ENCODE measurements at places on chromosomes 3 and 15. TPM values are rescaled to one million over a fixed set of nuclear protein-coding genes. Genes with fewer than 3 reads are reported as not detected.

The SPINT1 gene
- total RNA-seq: 17.3 TPM

DNA sequence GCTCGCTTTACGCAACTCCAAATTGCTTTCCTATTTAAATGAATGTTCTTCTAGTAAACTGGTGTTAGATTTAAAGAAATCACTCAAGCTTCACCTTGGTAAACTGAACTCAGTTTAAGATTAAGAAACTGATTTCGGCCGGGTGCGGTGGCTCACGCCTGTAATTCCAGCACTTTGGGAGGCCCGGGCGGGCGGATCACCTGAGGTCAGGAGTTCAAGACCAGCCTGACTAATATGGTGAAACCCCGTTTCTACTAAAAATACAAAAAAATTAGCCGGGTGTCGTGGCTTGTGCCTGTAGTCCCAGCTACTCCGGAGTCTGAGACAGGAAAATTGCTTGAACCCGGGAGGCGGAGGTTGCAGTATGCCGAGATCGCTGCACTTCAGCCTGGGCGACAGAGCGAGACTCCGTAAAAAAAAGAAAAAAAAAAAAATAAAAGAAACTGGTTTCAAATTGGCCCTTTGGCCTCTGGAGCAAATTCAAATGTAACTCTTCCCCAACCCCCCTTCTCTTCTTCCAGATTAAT is 1.7 kb downstream of the SKIL start:
- peak overlapping the region; percentile 97 for H3K4me3 ChIP-seq
- H3K27ac ChIP-seq: peak overlapping the region; percentile 74
- no peaks in the 10 kb centered on the region for H3K27me3 ChIP-seq
- no peak for DNase-seq

- no peak overlapping the region for H3K4me3 ChIP-seq
- DNase-seq: no peak
- H3K27ac ChIP-seq: no peak overlapping the region
- no peaks in the 10 kb centered on the region for H3K36me3 ChIP-seq
- H3K27me3 ChIP-seq: peaks cover 16% of the 10 kb centered on the region
- peaks cover 22% of the 10 kb centered on the region for H3K4me1 ChIP-seq
These were observed 13.8 kb upstream of the PLD1 start for GRCh38 chr3:171824116-171824515.

- H3K27ac ChIP-seq: peak overlapping the region; percentile 70
- H3K4me1 ChIP-seq: peaks cover 67% of the 10 kb centered on the region
- no peaks in the 10 kb centered on the region for H3K27me3 ChIP-seq
These were observed 1.4 kb downstream of the PLSCR1 start for GRCh38 chr3:146542978-146543377.

GRCh38 chr3:105730801-105731354 is 137.9 kb downstream of the CBLB start:
- H3K36me3 ChIP-seq: peaks cover 21% of the 10 kb centered on the region
- peaks cover 9% of the 10 kb centered on the region for H3K4me1 ChIP-seq
- H3K27me3 ChIP-seq: no peaks in the 10 kb centered on the region
- H3K27ac ChIP-seq: peak overlapping the region; percentile 72

DNA sequence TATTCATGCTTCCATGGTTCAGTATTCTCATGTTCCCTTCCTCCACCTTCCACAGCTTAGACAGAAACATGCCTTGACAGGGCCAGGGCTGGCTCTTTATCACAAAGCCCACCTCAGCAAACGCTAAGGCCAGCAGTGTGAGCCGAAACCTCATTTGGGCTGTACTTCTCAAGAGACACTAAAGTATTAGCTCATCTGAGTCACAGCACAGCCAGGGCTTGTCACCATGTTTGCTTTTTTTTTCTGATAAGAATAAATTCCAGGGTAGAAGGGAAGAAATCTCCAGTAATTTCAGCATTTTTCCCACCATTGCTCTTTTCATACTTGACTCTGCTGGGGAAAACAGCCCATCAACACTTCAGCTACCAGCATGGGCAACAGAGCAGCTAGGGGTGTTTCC is 95.4 kb downstream of the MYLK start:
- no peak for DNase-seq
- H3K4me1 ChIP-seq: no peaks in the 10 kb centered on the region
- H3K27me3 ChIP-seq: peaks cover 6% of the 10 kb centered on the region
- no peak overlapping the region for H3K27ac ChIP-seq

- no peak for DNase-seq
- no peaks in the 10 kb centered on the region for H3K4me1 ChIP-seq
- H3K4me3 ChIP-seq: no peak overlapping the region
These were observed 59.9 kb downstream of the SLC6A11 start for GRCh38 chr3:10875914-10876313.

DNA sequence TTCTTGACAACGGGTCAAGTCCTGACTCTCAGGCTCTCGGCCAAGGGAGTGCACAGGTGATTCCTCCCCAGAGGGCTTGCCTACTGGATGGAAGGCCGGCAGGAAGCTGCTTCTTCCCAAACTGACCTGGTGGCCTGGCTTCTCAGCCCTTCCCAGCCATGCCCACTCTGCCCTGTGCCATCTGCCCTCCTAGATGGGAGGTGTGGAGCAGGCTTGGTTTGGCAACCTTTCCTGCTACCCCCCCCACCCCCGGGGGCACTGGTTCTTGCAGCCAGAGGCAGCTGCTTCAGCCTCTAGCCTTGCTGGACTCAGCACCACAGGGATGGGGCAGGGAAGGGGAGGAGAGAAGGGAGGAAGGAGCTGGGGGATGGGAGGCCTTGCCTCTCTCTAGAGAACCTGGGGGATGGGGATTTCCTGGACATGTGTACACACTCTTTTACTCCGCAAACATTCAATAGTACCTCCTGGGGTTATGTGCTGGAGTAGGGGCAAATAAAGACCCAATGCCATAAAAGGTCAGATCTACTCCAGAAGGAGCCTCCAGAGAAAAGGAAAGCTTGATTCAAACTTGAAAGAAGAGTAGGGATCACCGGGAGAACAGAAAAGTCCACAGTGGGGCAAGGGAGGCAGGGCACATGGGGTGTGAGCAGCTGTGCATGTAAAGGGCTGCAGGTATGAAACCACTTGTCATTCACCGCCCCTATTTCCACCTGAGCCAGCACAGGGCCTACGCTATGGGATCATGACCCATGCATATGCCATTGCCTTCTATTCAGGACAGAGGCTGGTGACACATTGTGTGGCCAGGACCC is 4.2 kb upstream of the DAPK2 start:
- H3K27ac ChIP-seq: no peak overlapping the region
- DNase-seq: no peak
- H3K4me1 ChIP-seq: peaks cover 26% of the 10 kb centered on the region
- H3K27me3 ChIP-seq: peaks cover 18% of the 10 kb centered on the region

The CIB2 gene
- 3.8 TPM for total RNA-seq

Measured in activated T-cell treated with anti-CD3 and anti-CD28 coated beads, Interleukin-2, amount 50 U/mL, for 72 hours (primary cell).